SK-N-MC (cell line): ENCODE measurements at places on chromosomes 13 and 19.

- no peak for DNase-seq
These were observed 5.9 kb downstream of the BORCS8 start for GRCh38 chr19:19185853-19186740.

DNA sequence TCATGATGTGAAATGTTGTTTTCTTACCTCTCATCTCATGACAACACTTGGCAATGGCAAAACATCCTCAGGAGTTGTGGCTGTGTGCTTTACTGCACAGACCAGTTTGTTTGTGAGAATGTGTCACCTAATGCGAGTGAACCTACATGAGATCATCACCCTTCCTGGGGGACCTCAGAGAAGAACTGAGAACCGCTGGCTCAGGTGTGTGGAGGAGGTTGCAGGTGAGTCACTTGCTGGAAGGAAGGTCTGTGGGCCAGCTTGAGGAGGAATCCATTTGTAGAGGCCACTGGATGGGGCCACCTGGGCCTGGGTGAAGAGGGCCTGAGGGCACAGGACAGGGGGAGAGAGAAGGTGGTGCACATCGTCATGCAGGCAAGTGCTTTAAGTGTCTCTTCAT lies 3.0 kb upstream of the CEACAM1 start:
- DNase-seq, result no peak

- no peak for DNase-seq
These were observed 451.7 kb downstream of the EFNB2 start for GRCh38 chr13:106083620-106084350.

DNA sequence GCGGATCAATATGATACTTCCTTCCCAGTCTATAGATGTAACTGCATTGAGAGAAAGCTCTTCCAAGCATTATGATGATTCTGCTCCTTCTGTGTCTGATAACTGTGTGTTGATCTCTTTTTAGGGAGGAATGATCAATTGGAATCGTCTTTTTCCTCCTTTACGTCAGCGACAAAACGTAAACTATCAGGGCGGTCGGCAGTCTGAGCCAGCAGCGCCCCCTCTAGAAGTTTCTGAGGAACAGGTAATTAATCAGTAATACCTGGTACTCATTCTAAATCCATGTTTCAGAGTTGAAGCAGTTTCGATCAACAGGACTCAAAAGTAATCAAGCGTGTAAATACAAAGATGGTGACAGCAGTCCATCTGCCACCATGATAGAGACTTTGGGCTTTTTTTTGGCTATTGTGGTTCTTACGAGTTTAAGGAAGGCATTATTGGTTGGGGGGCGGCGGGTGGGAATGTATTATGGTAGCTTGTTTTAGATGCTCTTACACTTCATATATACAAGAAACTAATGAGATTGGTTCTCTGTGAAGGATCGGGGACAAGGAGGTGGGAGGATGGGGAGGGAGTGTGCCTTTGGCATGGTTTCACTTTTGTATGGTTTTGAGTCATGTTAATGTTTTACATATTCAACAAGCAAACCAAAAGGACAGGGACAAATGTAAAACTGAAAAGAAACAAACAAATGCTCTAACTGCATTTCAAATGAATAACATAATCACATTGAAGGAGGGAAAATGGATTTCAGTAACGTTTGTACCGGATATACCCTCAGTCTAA lies 60.7 kb upstream of the GPR183 start:
- DNase-seq, result no peak

DNA sequence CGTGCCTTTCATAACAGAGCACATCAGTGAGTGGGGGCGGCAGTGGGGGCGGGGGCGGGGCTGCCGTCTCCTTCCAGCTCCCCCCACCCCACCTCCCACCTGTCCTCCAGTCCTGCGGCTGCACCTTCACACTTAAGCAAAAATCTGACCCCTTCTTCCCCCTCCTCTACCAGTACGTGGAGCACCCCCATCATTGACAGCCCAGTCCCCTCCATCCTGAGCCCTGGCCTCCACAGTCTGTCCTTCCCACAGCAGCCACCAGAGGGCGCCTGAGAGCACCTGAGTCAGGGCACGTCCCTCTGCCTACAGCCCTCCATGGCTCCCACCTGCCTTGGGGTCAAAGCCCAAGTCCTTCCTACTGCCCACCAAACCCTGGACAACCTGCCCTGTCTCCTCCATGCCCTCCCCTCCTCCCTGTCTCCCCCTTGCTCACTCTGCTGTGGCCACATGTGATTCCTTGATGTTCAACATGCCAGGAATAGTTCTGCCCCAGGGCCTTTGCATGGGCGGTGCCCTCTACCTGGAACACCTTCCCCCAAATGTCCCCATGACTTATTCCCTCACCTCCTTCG lies 4.0 kb downstream of the EBI3 start:
- no peak for DNase-seq

DNA sequence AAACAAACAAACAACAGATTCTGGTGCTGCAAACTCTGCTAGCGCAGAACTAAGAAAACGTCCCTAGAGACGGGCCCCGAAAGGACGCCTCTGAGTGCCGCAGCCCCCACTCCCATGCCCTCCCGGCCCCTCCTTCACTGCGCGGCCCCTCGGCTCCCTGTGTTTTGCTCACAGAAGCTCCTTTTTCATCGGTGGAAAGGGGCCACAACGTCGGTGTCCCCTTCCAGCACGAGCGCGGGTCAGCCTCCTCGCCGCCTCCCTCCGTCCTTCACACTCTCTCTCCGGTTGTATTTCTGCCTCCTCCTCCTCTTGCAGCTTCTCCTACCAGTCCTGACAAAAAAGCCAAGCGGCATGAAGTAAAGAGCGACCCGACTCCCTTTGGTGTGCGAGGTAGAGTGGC lies 14.8 kb upstream of the F7 start:
- no peak for DNase-seq

DNA sequence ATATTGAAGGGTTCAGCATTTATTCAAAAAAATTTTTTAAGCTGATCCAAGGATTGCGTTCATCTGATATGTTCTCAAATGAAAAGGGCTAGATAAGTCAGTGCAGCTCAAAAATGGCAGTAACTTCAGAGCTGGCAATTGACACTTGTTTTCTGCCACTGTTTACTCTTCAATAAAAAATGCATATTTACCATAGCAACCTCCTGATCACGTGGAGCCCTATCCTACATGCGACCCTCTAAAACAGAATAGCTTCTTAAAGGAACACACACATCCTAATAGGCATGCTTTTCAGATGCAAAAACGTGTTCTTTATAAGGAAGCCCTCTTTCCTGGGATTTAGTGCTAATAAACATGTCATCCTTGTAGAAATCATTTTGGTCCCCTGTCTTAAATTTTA lies 150.2 kb downstream of the ZNF536 start:
- DNase-seq, result no peak

GRCh38 chr13:41127701-41128100 lies 4.9 kb downstream of the KBTBD6 start:
- no peak for DNase-seq

DNA sequence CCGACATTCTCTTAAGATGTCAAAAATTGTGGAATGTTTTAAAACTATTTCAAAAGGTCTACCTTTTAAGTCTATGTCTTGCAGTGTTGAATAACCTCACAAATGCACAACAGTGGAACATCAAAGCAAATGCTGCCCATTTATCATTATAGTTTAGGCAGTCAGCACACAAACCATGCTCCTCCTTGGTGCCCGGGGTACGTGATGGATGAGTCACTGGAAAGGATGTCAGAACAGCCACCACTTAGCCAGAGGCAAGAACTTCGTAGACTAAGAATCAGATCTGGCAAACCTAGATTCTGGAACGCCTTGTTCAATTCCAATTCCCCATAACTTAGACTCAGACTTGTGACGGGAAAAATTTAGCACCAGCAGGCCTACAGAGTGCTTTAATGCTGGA lies 343.6 kb downstream of the FGF9 start:
- DNase-seq, result no peak

DNA sequence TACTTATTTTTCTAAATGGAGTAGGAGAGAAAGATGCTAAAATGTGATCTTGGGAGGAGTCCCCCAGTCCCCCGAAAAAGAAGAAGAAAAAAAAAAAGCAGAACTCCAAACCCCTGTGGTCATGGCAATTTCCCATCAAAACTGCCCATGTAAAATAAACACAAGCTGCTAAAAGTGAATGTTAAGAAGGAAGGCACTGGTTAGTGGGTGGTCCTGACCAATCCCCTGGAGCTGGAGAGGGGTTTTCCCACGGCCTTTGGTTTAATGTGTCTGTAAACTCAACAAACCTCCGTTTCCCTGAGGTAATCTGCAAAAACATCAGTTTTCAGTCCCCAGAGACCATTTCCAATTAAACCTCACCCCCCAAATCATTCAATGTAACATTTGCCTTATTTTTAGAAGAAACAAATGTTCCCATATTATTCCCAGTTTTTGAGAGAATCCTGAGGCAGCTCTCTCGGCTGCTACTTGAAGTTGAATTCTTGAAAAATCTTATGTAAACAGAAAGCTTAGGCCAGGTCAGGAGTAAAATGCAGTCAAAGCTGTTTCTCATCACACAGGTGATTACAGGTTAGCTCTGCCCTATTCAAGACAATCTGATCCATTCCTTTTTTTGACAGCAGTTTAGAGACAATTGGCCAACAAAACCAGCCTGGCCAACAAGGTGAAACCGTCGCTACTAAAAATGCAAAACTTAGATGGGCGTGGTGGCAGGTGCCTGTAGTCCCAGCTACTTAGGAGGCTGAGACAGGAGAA lies 17.0 kb downstream of the RAB3D start:
- no peak for DNase-seq

- DNase-seq, result no peak
These were observed 939.0 kb upstream of the SLITRK1 start for GRCh38 chr13:84821261-84821660.

DNA sequence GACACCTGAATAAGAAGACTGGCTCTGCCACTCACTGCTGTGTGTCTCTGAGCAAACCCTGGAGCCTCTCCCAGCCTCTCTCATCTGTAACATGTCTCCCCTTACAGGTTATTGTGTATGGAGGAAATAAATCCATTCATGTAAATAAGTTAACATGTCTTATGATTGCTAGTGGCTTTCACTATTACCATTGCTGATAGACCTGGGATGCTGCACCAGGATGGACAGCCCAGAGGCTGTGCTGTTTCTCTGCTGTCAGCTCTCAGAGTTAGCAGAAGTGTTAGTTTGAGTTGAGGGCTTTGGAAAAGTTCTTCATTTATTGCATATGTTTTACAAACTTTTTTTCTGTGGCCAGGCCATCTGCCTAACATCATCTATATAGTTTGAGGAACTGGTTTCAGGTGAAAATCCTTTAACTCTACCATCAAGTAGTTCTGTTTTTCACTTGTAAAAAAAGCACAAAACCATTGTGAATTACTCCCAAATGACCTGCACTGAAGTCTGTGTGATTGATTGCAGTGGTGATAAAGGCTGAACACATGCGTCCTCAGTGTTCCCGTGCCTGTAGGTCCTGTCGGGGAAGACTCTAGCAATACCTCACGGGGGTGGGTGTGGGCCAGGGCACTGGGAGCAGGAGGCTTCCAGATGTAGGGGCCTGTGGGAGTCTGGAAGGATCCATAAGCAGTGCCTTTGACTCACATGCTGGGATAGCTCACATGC lies 24.6 kb downstream of the MPHOSPH8 start:
- DNase-seq, result no peak

DNA sequence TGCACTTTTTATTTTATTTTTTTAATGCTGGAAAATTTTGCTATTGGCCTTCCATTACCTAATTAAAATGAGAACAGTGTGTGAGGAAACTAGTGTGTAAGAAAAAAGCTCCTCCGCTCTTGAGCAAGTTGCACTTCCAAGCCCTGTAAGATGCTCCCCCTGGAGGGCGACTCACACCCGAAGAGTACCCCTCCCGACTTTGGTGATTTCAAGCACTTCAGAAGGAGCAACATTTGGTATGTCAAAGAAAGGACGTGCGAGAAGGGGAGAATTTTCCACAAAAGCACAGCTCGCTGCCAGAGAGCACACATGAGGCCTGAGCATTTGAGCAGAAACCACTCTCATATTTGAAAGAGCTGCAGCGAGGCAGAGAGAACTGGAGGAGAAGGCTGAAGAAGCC lies 504.4 kb downstream of the FGF9 start:
- DNase-seq, result no peak

GRCh38 chr19:310141-310651 lies 19.0 kb upstream of the PLPP2 start:
- no peak for DNase-seq

- DNase-seq, result no peak
These were observed 347.4 kb downstream of the LIG4 start for GRCh38 chr13:107867701-107868661.

DNA sequence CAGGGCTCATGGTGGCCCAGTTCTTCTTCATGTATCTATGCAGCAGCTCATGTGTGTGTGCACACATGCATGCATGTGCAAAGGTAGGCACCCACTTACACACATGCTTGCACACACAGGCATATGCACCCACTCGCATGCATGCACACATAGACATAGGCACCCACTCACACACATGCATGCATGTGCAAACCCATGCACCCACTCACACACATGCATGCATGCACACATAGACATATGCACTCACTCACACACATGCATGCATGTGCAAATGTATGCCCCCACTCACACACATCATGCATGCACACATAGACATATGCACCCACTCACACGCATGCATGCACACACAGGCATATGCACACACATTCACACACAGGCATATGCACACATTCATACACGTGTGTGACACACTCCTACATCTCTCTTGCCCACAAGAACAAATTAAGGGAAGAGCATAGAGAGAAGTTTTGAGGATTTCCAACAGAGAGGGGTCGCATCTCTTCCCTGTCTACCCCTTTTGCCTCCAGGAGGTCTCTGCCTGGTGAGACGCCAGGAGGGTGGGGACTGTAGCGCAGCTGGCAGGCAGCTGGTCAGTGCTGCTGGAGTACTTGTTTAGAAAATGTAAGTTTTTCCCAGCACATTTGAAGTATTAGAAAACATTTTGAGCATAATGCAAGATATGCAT lies 63.9 kb upstream of the ARHGEF7 start:
- no peak for DNase-seq

GRCh38 chr19:58582985-58583384 lies 9.8 kb upstream of the MZF1 start:
- no peak for DNase-seq

DNA sequence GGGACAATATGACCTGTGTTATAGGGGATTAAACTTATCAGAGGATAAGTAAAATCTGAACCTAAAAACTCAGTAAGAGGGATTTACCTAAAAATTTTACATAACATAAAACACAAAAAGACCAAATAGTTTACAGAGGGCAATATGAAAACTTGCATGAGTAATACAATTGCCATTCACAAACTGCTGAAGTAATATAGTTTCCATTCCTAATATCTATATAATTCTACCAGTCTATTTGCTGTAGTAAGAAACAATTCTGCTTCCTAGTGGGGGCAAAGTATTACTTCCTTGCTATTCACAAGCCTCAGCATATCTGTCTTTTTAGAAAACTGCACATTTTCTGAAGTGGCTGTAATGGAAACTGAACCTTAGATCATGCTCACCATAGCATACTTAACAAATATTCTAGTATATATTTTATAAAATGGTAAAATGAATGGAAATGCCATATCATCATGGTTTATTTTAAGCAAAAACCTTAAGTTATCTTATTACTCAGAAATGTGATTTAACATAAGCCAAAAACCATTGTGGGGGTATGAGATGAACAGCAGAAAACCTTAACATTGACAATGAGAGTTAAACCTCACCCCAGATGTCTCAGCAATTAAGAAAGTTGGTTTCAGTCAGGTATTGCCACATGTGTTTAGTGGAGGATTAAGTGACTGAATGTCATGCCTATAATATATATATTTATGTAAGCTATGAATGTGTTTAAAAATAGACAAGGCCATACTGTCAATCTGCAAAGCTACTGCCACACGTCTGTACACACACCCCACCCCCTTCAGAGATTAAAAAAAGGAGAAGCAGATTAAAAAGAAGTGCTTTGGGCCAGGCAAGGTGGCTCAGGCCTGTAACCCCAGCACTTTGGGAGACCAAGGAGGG lies 136.8 kb downstream of the MIPEP start:
- DNase-seq, result no peak
